ENCODE measurements at places on chromosomes 4 and X.

DNA sequence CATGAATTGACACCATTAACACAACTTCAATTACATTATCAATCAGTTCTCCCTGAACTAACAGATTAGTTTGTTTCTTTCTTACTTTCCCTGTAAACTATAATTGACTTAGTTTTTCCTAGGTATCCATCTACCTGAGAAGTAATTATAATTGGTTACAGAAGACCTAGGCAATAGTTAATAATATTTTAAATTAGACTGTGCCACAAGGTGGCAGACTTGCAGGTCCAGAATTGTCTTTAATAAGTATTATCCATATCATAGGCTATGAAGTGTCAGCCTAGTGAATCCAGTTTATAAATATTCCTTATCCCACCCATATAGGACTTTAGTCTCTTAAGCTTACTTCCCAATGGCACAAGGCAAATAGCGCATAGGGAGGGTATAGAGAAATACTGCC is 48.9 kb upstream of the FAM47B start:
- no peak for DNase-seq

- DNase-seq: no peak
These were observed 37.1 kb upstream of the PHOX2B start for GRCh38 chr4:41785665-41786064.

GRCh38 chrX:97842468-97843199 is 958.9 kb downstream of the RPA4 start:
- no peak for DNase-seq

GRCh38 chrX:68492583-68492982 is 6.3 kb upstream of the YIPF6 start:
- DNase-seq: no peak
